NK-92 treated with Interleukin-12 subunit alpha and Interleukin-12 subunit beta, amount 100 ng/mL, for 24 hours (cell line): ENCODE measurements at places on chromosomes 2 and 18.

DNA sequence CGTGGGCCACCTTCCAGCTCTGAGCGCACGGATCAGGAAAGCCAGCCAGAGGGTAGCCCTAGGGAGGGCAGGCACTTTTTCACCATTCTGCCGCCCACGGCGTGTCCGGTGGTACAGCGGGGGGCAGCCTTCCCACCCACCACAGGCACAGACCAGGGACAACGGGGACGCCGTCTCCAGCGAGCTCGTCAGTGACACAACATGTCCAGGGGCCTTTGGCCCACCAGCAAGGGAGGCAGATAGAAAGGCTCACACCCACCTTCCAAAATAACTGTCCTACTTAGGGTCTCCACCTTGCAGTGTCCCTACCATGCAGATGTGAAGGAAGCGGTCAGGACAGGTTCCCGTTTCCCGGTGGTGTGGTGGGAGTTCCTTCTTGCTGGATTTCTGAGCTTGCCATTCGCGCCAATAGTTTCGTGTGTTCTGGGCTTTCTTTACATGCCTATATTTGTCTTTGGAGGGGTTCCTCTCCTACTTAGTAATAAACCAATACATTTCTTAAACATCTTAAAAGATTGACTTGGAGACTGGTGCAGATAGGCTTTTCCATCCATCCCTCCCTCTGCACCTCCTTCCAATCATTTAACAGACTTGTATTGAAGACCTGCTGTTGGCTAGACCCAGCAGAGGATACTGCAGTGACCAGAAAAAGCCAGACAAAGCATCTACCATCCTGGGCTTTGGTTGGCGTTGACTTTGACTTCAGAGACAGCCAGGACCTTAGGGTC is 872 bp downstream of the ASB1 start:
- no peak for DNase-seq

DNA sequence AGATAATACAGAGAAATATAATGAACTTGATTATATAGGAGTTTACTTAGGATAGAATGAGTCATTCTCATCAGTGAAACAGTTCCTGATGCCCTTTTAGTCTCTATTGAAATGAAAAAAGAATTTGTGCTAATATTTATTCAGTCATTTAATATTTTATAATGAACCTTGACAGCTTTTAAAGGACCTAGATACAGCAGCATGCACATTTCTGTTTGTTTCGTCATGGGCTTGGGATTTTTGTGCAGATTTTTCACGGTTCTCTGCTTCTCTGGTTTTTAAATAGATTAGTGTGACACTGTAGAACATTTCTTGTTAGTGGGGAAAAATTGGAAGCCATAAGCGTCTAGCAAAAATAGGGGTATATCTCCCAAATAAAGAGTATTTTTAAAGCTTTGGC is 60.7 kb downstream of the NABP1 start:
- DNase-seq, result no peak

DNA sequence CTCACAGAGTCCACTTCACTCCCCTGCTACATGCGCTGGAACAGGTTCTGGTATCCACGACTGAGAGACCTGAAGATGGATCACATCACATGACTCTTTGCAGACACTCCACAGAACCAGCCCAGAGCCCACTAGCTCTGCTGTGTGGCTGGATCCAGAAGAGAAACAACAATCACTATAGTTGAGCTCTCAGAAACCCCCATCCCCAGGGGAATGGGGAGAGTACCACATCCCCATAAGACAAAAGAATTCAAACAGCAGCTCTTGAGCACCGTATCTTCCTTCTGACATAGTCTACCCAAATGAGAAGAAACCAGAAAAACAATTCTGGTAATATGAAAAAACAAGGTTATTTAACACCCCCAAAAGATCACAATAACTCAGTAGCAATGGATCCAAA is 76.4 kb downstream of the ZSWIM2 start:
- no peak for DNase-seq

DNA sequence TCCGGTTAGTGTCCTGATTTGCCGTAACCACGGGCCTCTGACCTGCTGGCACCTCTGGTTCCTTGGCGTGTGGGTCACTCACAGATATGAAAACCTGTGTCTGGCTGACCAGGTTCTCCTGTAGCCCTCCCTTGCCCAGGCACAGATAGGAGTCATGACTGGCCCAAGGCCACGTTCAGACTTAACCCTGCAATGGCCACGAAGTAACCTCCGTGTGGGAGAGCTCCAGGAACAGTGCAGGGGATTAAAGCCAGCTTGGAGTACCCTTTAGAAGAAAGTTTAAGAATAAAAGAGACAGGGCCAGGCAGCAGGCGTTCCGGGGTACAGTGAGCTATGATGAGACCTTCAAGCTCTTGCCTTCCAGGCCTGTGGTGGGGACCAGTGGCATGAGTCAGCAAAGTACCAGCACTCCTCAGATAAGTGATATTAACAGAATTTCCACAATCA is 25.5 kb downstream of the CENPO start:
- no peak for DNase-seq
